Testis (tissue), 5 donors: ENCODE measurements at places on chromosomes 5 and 9.

DNA sequence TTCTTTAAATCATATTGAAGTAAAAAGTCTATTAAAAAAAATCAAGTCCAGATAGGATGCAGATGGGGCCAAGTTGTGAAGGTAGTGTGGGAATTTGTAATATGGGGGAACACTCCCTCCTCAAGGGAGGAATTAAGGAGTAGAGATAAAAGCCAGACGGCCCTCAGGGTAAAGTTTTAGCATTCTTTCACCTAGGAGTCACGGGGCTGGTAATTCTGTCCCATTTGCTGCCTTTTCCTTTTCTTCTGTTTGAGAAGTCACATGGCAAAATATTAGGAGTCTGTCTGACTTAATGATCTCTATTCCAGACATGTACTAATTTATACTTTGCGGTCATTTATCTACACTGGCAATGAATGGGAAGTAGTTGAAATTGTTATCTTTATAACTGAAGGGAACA lies 61.9 kb downstream of the SNX24 start:
- no peak for DNase-seq

DNA sequence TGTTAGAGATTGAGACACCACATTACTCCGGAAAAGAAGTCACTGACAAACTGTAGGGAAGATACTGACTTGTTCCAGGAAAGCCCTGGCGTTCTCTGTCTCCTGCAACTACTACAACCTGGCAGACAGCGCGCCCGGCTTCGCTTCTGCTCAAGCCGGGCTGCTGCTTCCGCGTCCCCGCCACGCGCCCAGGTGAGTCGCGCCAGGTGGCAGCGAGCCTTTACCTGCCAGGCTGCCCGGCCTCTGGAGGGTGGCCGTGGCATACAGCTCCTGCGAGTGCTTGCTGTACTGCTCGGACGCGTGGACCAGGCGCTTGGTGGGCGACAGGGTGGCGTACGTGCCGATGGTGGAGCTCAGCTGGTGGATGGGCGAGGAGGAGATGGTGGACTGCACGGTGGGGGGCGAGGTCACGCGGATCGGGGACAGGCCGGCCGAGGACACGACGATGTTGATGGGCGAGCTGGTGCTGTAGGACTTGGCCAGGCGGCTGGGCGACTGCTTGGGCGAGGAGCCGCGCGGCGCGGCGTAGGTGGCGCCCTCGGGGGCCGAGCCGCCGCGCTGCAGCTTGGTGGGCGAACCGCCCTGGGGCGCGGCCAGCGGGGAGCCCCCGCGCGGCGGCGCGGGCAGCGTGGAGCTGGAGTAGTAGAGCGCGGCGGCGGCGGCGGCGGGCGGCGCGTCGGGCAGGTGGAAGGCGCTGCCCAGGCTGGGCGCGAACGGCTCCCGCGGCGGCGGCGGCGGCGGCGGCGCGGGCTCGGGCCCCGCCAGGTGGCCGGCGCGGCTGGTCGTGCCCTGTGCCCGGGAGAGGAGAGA lies 519.6 kb downstream of the CTNND2 start:
- peak; percentile 31 for DNase-seq

DNA sequence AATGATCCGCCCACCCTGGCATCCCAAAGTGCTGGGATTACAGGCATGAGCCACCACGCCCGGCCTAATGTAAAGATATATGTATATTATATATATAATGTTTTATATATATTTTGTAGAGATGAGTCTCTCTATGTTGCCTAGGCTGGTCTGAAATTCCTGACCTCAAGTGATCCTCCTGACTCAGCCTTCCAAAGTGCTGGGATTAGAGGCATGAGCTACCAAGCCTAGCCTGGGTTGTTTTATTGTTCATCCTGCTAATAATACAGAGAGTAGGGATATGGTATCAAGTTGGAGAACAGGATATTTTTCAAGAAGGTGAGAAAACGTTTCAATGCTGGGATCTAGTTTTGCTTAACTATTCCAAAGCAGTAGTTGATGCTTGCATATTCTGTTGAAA lies 2.9 kb downstream of the SEC24A start:
- DNase-seq = no peak

GRCh38 chr5:133236541-133236951 lies 184.7 kb downstream of the HSPA4 start:
- no peak for DNase-seq

DNA sequence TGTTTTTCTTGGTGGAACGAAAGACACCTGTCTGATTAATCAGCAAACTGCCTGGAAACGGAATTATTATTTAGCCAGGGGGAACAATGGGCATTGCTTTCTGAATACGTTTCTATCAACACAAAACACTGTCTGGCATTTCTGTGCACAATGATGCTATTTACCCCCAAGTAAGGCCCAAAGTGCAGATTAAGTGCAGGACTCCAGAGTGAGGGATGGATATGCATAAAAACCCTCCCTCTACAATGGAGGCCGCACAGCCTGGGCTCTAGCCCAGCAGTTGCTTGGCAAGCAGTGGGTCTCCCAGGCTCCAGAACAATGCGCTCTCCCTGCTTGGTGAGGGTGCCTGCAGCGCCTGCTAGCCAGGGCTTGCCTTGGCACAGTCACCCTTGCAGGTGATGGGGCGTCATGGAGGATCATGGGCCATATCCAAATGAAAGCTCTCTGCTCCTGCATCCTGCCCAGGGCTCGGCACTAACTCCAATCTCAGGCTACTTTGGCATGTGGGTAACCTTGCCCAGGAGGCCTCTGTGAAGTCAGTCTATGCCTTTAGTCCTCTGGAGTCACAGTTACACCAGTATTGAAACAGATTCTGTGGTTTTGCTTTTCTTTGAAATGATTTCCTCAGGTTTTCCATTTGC lies 11.5 kb upstream of the SPATA24 start:
- DNase-seq = no peak

- DNase-seq = no peak
These were observed 2.6 kb upstream of the SLC6A3 start for GRCh38 chr5:1447671-1448361.

- DNase-seq = peak; percentile 52
These were observed 5.0 kb downstream of the CMYA5 start for GRCh38 chr5:79694652-79695051.

GRCh38 chr5:175501759-175502158 lies 23.4 kb downstream of the SFXN1 start:
- DNase-seq = no peak

DNA sequence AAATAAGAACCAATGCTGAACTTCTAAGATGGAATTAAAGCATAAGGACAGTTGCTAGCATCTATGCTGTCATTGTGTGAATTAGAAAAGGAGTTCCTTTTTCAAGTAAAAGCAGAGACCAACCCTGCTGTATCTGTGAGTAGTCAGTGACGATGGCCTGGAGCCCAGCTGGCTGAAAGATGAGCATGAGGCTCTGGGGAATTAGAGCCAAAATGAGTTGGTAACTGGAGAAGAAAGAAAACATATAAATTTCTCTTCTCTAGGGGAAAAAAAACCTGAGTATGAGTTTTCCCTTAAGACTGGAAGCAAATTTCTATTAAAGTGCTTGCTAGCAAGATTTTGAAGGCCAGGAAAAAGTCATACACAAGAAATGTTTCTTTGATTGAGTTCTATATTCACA lies 1.6 kb upstream of the SPZ1 start:
- DNase-seq = peak; percentile 26

- DNase-seq = peak; percentile 99
These were observed 57.3 kb downstream of the GADD45G start for GRCh38 chr9:89661956-89662717.

DNA sequence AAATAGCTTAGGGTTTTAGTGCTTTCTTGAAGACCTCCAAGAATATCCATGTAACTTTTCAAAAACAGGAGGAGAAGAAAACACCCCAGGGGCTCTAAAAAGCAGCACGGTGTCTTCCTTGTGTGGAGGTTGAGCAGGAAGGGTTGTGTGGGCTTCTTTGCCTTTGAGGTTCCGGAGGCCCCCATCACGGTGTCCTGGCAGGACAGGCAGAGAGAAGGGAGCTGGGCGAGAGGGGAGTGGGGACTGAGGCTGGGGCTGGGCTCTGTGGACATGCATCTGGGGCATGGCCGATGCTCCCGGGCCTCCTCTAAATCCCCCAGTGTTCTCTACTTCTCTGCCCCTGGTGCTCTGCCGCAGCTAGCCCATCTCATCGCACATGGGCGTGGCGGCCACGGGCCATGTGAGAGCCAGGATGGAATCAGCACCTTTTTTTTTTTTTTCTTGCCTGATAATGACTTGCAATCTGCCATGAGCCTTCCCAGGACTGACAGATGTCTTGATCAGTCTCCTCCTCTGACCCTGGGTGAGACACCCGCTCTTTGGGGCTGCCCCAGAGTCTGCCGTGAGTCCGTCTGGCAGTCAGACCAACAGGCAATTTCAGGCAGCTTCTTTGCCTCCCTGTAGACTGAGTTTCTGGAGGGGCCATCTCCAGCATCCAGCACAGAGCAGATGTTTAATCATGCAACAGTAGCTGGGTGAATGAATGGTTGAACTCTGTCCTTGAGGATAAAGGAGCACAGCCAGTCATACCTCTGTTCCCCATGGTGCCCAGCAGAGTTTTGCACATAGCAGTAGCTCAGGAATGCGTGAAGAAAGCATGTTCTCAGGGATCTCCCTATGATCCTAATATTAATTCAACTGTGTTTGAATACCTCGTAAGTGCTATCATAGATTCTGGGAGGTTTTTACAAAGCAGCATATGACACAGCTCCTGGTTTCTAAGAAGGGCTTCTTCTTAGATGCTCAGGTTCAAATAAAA lies 12.1 kb downstream of the CXCL14 start:
- no peak for DNase-seq

DNA sequence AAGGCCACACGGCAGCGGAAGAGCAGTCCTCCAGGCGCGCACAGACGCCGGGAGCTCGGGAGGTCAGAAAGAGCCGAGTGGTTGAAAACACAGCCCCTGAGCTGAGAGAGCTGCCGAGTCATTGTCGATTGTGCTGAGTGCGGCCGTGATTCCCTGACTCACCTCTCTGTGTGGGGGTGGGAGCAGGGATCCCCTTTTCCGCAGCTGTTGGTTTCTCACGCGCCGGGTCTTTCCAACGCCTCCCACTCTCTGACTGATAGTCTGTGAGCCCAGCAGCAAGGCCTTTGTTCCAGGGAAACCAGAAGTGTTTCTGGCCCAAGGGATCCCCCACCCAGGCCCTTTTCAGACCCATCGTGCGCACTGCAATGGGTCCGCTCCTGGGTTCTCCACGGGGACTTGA lies 97.3 kb downstream of the MRPL36 start:
- no peak for DNase-seq
